Stimulated activated CD8-positive, alpha-beta memory T cell treated with anti-CD3 and anti-CD28 coated beads, Interleukin-4, amount 100 ng/mL, for 1 hour (primary cell): ENCODE measurements at places on chromosomes 6 and 20.

GRCh38 chr20:57570920-57571319, 10.0 kb downstream of the PCK1 start:
- no peak for DNase-seq

GRCh38 chr6:121951918-121952379, 447.5 kb upstream of the HSF2 start:
- no peak for DNase-seq

GRCh38 chr6:154773610-154774089, 40.4 kb downstream of the SCAF8 start:
- DNase-seq = no peak

DNA sequence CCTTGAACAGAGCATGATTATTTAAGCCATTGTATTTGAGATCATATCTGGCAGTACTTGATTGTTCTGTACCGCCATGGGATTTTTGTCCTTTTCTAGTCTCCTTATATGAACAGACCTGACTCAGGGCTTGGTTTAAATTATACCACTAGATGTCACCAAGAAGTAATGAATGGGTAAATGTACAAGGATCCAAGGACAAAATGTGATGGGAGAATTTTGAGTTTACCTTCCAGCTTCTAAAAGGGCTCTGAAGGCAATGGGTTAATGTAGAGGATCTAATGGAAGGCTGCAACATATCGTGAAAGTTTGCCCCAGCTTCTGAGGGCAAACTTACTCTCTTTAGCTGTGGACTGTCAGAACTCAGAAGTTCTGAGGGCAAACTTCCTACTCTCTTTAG, 12.0 kb downstream of the RNF8 start:
- DNase-seq = no peak

- no peak for DNase-seq
These were observed 500.3 kb upstream of the ADGRB3 start for GRCh38 chr6:68134796-68135195.

DNA sequence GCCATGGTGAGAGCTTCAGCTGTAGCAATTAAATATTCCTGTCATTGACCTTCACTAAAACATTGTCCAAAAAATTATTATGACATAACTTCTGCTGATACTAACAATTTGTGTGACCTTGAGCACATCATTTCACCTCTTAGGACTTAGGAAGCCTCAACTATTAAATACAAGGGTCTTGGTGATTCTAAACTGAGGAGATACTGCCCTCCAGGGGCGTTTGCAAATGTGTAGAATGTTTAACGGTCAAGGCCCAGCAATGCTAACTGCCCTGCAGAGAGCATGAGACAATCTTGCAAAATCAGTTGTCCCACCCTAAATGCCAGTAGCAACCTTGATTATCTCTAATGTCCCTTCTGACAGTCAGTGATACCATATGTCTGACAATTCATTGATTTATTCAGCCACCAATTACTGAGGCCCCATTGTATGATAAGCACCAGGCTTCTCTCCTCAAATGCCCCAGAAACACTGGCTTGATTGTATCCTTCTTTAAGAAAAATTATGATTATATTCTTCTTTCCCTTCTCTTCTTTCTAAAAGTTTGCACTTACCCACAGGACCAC, 284.1 kb upstream of the PLN start:
- DNase-seq = no peak

GRCh38 chr6:117600008-117600743, 2.1 kb downstream of the GOPC start:
- DNase-seq = no peak

DNA sequence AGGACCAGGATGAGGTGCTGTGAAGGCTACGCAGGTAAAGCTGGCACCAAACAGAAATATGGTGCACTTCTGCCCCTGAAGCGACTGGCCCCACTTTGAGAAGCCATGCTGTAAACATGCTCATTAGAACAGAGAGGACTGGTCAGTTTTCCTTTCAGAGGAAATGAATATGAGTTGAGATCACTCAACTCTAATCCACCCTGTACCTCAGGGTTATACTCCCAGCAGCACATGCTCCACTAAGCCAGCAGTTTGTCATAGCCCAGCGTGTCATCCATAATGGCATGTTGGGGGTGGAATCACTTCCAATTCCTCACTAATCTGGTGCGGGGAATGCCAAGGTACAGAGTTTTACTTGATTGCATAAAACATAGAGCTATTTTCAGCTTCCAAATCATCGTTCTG, 98.1 kb downstream of the HIVEP2 start:
- no peak for DNase-seq

GRCh38 chr20:57663681-57664451, 43.6 kb upstream of the ZBP1 start:
- DNase-seq = no peak

DNA sequence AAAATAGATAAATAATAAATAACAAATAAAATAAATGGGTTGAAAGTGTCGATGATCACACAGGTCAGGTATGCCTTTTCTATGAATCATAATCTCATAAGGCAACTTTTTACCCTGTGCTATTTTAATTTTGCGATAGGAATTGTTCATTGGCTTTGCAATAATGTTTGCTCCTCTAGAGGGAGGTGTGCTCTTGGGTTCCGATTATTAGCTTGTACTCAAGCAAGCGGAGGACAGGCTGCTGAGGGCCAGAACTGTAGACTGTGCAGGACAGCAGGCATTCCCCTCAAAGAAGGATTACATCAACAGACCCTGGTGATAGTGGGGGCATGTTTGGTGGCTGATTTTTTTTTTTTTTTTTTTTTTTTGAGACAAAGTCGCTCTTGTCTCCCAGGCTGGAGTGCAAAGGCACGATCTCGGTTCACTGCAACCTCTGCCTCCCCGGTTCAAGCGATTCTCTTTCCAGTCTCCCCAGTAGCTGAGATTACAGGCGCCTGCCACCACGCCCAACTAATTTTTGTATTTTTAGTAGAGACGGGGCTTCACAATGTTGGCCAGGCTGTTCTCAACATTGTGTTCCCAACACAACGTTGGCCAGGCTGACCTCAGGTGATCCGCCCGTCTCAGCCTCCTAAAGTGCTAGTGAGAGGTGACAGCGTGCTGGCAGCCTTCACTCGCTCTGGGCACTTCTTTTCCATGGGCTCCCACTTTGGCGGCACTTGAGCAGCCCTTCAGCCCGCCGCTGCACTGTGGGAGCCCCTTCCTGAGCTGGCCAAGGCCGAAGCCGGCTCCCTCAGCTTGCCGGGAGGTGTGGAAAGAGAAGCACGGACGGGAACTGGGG, 35.6 kb downstream of the RIOK1 start:
- DNase-seq = no peak

DNA sequence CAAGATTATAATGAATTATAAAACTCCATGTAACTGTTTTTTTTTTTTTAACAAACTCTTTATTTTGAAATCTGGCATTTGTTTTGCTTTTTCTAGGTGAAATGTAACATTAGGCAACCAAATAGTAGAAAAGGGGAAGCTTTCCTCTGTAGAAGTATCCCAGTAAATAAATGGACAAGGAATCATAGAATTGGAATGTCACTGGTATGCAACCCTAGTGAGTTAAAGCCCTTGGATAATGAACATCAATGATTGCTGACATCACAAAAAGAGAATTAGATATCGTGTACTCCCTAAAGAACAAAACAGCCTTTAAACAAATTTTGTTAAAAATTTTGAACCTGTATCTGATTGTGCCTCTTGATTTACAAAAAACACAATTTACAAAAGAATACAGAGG, 93.9 kb upstream of the OGFRL1 start:
- no peak for DNase-seq

DNA sequence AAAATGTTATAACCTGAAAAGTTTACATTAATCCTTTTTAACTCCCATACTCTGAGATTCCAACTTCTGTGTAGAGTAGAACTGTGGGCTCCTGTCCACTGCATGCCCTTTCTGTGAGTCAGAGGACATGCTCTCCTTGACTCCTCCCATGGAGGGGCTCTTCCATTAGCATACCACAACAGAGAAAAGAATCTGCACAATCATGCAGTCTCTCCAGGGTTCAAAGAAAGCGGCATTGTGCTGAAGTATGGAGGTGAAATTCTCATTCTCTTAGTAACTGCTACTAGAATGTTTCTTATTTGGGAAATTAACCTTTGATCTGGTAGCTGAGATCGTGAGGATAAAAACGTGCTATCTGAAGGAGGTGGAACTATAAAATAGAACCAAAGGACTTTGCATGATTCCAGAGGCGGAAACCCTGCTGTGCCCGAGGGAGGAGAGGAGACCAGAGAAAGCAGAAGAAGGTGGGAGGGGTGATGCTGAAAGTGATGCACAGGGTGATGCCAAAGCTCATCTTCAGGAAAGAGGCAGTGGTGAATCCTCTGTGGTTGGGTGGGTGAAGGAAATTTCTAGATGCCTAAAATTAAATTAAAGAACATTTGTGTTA, 202.2 kb upstream of the PCSK2 start:
- no peak for DNase-seq

DNA sequence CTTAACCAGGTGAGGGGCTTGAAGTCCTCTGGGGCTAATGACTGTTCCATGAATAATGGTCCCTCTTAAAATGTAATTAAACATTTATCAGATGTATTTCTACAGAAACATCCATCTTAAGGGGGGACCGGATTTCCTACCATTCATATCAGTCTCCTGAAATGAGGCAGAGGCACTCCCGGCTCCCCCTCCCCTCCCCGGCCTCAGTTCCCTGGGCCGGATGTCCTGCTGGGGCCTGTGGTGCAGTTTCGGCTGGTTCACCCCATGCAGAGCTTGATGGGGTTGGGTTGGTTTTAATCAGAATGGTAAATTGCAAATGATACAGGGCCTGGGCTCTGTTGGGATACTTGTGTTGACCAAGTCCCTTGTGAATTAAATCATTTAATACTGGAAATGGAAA, 349.4 kb downstream of the PREX1 start:
- no peak for DNase-seq

DNA sequence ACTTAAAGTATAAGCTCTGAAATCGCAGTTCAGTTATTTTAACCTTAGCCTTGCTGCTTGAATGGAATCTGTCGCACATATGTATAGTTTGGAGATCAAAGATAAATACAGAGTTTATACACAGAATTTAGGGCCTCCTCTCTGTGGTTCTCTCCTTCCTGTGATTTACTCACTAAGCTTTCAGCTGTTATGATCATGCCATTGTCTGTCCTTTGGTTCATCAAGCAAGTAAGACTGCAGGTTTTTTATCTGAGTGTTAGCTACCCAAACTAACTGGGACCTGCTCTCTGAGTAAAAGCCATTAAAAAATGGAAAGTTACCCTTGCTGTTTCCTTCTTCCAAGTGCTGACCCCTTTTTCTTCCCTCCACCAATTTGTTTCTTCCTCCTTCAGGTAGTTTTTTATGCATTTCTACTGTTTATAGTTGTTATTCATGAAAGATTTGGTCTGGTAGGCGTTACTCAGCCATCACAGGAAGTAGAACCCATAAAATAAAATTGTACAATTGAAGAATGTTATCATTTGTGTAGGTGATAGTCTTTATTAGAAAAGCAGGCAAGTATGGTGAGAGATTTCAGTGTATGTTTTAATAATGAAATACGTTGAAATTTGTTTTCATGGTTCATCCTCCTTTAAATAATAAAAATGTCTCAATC, 33.7 kb upstream of the SUMO4 start:
- DNase-seq = no peak

DNA sequence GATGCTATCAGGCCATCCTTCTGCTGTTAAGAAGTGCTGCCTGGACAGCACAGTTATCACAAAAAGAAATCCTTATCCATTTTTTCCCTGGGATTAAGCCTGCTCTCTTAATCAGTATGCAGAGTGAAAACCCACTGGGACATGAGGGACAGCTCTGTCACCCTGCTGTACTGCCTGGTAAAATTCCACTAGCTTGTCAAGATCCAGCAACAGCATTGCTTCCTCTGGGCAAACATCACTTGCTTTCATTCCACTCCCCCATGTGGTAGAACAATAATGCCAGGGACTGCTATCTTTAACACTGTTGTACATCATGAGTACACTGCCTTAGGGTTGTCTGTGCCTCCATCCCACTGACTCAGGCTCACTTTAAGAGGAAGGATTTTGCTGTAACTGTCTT, 331.3 kb downstream of the KIF16B start:
- no peak for DNase-seq

DNA sequence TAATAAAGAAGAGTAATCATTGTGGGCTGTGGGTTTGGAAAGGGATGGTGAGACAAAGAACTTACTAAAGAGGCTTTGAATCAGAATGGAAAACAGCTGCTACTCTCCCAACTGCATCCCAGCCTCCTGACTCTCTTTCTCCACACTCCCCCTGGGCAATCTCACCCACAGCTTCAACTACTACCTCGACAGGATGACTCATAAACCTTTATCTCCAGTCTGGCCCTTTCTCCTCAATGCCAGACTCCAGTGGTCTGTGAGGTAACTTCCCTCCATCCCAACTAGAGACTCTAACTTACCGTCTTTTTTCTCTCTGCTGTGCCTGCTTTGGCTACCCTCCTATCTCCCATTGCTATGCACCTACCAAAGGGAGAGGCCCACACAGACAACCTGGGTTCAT, 135.3 kb upstream of the RREB1 start:
- no peak for DNase-seq

- no peak for DNase-seq
These were observed 757 bp downstream of the RAET1E start for GRCh38 chr6:149897015-149897697.

DNA sequence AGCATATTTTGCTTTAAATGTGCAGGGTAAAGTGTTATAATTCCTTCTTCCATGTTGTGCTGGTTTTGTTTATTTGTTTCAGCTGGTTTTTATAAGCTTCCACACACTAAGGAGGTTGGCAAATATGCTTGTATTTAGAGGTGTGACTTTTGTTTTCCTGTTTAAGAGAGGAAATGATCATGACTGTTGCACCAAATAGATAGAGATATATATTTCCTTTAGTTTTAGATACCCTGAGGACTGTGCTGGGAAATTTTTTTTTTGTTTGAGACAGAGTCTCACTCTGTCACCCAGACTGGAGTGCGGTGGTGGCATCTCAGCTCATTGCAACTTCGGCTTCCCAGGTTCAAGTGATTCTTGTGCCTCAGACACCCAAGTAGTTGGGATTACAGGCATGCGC, 5.8 kb downstream of the TBPL1 start:
- no peak for DNase-seq

- no peak for DNase-seq
These were observed 114.3 kb downstream of the GJA1 start for GRCh38 chr6:121549736-121550135.

- DNase-seq = no peak
These were observed 44.0 kb upstream of the RNGTT start for GRCh38 chr6:89007209-89008000.

- no peak for DNase-seq
These were observed 126.4 kb downstream of the CEP57L1 start for GRCh38 chr6:109221543-109222195.
